Activated CD8-positive, alpha-beta memory T cell treated with anti-CD3 and anti-CD28 coated beads for 48 hours (primary cell): ENCODE measurements at places on chromosomes 2 and 18.

GRCh38 chr2:160343404-160343803 lies 143.3 kb upstream of the ITGB6 start:
- no peak for DNase-seq

- no peak for DNase-seq
Observed at GRCh38 chr2:8642366-8643068, 39.3 kb upstream of the ID2 start.

DNA sequence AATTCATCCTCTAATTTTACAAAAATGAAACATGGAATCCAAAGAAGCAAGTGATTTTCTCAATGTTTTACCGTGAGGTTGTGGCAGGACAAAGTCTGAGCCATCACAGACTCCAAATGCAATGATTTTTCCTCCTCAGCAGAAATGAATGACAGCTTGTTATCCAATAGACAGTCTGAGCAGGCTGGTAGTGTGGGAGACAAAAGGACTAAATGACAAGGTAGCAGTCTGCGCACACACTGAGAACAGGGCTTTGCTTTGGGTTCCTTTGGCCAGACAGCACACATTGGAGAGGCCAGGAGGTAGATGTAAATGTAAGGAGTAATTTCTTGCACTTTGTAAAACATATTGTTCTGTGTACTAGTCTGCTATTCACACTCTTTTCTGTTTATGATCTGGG lies 50.3 kb upstream of the RGPD4 start:
- no peak for DNase-seq

GRCh38 chr2:52918551-52918950 lies 849.1 kb upstream of the CHAC2 start:
- no peak for DNase-seq

DNA sequence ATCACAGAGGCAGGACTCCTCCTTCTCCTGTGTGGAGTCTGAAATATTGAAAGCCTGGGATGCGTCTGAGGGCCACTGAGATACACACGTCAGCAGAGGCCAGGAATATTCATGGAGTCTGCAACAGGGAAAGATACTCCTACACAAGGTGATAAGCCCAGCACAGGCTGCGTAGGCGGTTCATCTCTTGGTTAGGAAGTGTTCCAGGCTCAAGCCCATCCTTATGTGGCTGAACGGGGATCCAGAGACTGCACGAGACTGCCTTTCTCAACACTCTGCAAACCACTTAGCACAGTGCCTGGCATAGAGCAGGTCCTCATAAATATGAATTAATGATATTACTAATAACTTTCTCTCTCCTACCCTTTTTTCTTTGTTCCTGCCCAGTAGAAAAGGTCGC lies 29.2 kb upstream of the AGPS start:
- no peak for DNase-seq
